ENCODE measurements at places on chromosomes 4 and X.

GRCh38 chr4:6011686-6012085, 6.5 kb downstream of the C4orf50 start:
- DNase-seq: no peak

GRCh38 chr4:75672461-75673026, 667 bp downstream of the G3BP2 start:
- peak; percentile 36 for DNase-seq

DNA sequence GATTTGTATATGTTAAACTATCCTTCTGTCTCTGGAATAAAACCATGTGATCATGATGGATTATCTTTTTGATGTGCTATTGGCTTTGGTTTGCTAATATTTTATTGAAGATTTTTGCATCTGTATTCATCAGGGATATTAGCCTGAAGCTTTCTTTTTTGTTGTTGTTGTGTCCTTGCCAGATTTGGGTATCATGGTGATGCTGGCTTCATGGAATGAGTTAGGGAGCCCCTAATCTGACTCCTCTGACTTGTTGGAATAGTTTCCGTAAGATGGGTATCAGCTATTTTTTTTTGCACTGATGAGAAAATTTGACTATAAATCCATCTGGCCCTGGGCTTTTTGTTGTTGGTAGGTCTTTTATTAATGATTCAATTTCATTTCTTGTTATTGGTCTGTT, 45.7 kb downstream of the ATP10D start:
- no peak for DNase-seq

GRCh38 chr4:4502694-4503311, 39.0 kb downstream of the STX18 start:
- no peak for DNase-seq
